ENCODE measurements at places on chromosomes 2 and 18.

DNA sequence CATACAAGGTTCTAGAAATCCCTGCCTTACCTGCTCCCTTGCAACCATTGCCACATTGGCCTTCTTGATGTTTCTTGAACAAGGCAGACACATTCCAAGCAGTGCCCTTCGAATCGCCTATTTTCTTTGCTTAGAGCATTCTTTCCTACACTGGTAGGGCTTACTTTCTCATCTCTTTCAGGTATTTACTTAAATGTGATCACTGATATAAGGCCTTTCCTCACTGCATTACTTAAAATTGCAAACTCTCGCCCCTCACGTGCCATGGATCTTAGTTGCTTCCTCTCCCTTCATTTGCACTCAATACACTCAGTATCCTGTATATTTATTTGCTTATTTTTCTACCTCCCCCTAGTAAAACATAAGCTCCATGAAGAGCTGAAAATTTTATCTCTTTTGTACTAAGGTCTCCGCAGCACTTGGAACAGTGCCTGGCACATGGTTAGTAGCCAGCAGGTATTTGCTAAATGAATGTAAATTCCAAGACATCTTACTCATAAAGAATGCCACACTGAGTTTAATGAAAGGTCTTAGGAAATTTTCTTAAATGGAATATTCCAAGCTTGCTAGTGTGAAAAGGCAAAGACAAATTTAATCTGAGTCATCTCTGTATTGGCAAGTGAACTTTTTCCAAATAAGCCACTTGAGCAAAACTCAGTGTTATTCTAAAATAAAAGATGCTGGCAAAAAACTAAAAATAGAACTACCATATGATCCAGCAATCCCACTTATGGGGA is 42.4 kb upstream of the FIGN start:
- DNase-seq = no peak

DNA sequence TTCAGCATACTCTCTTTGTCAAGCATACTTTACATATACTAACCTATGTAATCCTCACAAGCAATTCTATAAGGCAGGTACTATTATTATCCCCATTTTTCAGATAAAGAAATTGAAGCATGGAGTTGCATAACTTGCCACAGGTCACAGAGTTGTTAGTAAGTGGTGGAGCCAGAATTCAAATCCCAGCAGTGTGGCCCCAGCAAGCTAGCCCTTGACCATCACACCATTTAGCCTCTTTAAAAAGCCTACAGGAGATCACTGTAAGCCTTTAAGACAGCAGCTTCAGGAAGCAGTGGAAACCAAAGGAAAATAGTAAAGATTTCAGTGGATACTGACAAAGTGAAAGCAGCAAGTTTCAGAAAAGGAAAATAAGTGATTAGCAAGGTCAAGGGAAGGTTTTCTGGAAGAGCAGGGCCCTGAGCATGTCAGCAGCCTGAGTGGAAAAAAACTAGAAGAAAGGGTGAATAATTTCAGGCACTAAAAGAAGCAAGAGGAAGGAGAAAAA is 11.7 kb downstream of the B4GALT6 start:
- DNase-seq = no peak

DNA sequence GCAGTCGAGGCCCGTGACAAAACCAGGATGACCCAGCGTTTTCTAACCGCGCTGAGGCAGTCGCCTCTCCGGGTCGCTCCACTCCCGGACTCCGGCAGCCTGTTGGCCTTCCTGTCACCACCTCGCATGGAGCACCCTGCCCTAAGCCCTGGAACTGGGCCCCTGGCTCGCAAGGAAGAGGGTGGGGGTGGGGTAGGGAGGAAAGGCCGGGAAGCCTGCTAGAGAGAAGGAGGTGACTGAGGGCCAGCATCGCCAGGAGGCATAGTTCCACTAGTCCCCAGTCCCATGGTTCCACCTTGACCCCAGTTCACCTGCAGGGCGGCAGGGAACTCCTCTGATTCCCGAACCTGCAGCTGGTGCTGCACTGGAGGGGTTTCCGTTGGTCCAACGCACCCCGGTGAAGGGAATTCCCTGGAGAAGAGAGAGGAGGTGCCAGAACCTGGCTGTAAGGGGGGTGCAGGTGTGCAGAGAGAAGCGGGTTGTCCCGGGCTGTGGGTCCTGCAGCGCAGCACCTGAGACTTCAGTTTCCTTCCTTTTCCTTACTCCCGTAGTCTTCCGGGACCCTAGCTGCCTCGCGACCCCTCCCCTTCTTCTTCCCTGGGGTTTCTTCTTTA is 11.8 kb upstream of the EN1 start:
- no peak for DNase-seq

GRCh38 chr18:11849841-11850634 is 1.2 kb upstream of the CHMP1B start:
- DNase-seq = peak; percentile 20

DNA sequence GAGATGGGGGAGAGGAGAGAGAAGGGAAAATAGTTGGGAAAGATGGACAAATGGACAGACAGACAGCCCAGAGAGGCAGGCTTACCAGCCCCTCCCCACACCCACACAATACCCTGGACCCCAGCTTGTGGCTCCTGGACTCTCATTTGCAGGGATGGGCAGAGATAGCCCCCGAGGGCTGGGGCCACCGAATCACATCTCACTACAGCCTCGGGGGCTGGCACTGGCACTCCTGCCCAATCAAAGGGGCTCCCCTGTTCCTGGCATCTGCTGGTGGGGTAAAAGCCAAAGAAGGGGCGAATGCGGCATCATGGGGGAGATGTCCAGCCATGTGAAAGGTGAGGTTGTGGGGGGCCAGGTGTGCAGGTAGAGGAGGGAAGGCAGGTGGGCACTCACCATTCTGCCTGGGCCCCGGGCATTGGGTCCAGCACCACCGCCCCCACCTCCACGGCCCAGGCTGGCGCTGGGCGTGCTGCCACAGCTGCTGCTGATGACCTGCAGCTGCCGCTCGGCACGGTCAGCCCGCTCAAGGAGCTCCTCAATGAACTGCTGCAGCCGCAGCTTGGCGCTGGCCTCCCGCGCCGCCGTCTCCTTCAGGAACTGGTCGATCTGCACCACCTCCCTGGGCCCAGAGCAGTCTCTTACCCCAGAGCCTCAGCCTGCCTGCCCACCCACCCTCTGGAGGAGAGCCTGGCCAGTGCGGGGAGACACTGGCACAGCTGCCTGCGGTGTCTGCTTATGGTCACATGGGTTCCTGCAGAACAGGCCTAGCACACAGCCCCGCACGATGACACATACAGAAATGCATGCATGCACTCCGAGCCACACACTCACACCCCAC is 18.0 kb downstream of the FBXO41 start:
- no peak for DNase-seq

- no peak for DNase-seq
Observed at GRCh38 chr2:237482485-237482884, 4.6 kb upstream of the MLPH start.

- no peak for DNase-seq
Observed at GRCh38 chr2:79580175-79580574, 67.3 kb downstream of the CTNNA2 start.

GRCh38 chr2:120771111-120771780 is 35.6 kb downstream of the GLI2 start:
- DNase-seq = no peak

GRCh38 chr2:158297120-158297519 is 159.4 kb downstream of the CCDC148 start:
- no peak for DNase-seq

DNA sequence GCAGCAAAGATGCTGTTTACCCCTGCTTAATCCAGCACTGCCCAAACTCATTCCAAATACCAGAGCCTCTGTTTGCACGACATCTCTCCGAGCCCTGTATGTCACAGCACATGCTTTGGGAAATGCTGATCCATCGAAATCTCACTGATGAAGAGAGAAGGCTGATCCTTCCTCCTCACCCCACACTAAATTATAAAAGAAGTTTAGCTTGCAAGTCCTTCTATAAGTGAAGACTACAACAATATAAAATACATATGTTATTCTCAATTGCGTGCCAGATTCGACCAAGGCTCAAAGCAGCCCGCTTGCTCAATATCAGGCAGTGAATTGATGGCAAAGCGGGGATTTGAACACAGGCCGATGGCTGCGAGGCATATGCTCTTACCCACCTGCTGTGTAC is 30.7 kb upstream of the SLC35F6 start:
- no peak for DNase-seq

- DNase-seq = no peak
Observed at GRCh38 chr2:182499706-182500470, 73.1 kb upstream of the PDE1A start.

GRCh38 chr18:75376004-75376403 is 51.5 kb downstream of the SMIM21 start:
- no peak for DNase-seq

DNA sequence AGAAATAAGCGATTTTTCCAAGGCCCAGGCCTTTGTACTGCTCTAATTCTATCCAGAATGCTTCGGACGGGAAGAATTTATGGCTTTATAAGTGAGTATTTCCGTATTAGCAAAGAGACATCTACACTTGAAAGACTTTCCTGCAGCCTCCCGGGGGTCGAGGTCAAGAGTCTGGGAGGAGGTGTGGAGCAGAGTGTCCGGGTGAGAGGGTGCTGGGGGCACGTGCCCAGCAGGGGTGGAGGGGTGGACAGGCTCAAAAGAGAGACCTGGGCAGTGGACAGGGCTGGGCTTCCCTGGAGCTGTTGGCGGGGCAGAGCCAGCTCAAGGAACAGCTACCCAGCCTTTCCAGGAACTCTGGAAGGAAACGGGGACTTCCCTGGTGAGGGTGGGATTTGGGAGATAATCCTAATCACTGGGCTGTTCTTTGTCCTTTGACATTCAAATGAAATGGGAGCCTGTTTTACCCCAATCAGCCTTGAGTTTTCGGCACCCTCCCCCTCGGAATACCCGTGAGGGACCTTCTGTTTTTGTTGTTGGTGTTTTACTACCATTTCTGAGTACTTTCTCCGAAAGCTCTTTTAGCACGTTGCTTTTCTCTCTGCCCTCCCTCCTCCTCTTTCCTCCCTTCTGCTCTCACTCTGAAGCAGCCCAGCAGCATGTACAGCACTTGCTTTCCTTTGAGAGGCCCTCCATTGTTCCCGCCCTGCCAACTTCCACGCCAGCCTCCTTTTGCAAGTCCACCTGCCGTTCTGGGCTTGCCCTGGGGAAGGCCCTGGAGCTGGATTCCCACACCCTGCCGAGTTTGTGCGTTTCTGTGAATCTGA is 164.7 kb downstream of the AGAP1 start:
- no peak for DNase-seq

DNA sequence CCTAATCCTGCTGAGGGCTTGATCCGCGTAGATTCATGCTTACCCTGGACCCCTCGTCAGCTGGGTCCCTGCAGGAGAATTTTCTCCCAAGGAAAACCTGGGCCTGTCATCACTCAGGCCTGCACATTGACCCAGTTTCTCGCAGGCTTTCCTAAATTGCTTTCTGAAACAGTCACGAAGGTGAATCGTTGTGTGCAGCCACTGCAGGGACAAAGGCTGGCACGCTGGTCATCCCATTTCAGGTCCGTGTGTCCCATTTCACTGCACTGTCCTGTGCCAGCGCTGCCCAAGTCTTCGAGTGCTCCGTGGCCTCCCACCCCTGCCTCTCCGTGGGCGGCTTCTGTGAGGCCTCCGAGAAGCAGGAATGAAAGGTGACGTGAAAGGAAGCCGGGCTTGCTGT is 62.8 kb upstream of the YWHAQ start:
- no peak for DNase-seq

- no peak for DNase-seq
Observed at GRCh38 chr2:132038179-132038882, 123.4 kb downstream of the ANKRD30BL start.

DNA sequence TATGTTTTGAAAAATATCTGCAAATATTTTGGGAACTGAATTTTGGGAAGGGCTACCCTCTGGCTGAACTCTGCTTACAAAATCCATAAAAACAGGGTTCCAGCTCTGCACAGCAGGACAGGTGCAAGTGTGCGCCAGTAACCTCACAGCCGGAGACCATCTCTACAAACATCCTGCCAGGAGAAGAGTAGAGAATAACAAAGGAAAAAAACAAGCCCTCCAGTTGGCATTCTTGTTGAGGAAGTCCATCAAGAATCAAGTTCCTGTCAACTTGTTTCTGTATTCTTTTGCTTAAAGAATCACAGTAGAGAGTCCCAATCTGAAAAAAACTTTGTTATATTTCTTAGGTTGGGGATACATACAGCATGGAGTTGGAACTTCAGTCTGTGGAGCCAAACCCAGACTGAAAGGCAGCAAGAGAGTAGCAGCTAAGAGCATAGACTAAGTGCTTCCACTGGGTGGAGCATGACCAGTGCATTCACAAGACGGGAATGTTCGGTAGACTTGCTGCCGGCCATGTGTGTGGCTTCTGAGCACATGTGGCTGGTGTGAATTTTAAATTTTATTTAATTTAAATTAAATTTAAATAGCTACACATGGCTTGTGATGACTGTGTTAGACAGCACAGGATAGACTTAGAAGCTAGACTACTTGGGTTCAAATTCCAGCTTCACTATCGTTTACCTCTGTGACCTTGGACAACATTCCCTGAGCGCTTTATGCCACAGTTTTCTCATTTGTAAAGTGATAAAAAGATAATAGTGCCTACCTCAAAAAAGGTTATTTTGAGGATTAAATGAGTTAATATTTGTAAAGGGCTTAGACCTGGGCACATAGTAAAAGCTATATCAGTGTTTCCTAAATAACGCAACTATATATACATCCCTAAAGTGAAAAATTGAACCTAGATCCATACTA is 41.9 kb downstream of the SPTBN1 start:
- no peak for DNase-seq

DNA sequence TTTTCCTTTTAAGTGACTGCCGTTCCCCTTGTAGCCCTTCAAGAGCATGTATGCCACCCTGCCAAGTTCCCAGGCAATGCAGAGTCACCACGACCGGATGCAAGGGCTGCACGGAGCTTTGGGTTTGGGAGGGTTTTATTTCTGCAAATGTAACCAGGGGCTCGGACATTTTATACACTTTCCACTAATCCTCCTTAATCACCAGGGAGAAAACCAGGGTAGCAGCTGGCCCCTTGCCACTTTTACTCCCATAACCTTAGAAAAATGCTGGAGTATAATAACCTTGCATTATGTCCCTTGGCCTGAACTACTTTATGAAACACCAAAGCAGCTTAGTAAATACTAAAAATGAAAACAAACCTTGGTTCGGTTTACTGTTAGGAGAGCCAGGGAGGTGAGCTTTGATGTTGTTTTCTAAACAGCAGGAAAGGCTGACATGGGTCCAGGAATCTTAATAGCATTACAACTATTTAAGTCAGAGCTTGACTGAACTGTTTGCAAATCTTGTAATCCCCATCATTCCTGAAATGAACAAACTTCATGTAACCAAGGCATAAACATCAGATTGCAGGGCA is 152.8 kb upstream of the RIOK3 start:
- no peak for DNase-seq

Measured in stimulated activated CD8-positive, alpha-beta memory T cell treated with anti-CD3 and anti-CD28 coated beads, Interleukin-4, amount 100 ng/mL, for 1 hour (primary cell).